ENCODE measurements at places on chromosomes 7 and 10.

DNA sequence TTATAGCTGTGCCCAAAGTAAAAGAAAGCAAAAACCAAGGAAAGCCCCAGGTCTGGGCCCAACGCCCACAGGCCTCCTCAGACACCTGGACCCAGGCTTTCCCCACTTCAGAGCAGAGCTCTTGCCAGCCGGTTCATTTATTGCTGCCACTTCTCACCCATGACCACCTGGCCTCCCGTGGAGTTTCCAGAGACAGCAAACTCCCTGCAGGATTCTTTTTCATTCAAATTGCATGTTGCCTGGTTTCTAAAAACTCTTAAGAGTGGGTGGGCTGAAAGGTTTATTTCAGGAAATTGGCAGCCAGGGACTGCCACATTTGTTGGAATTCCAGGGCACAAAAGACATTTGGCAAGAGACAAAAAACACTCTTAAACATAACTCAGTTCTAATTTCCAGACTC is 4.7 kb downstream of the VOPP1 start:
- DNase-seq, result no peak

GRCh38 chr10:76218035-76218434 is 786.6 kb downstream of the LRMDA start:
- no peak for DNase-seq

GRCh38 chr10:100204370-100204769 is 18.5 kb upstream of the ERLIN1 start:
- DNase-seq, result no peak

GRCh38 chr10:103096130-103096529 is 96.9 kb downstream of the NT5C2 start:
- no peak for DNase-seq

- DNase-seq, result no peak
Measured at GRCh38 chr10:36547965-36548364, 577.4 kb upstream of the ANKRD30A start.

DNA sequence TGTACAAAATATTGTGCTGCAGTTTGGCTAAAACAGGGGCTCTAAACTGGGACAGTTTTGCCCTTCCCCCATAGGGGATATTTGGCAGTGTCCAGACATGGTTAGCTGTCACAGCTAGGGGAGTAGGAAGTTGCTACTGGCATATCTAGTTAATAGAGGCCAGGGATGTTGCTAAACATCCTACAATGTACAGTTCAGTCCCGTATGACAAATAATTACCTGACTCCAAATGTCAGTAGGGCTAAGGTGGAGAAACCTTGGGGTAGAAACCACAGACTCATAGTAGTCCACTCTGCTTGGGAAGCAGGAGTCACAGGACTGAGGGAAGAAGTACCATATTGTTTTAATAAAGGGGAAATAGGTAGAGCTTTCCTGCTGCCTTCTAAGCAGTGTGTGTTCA is 39.8 kb downstream of the WBP1L start:
- no peak for DNase-seq

DNA sequence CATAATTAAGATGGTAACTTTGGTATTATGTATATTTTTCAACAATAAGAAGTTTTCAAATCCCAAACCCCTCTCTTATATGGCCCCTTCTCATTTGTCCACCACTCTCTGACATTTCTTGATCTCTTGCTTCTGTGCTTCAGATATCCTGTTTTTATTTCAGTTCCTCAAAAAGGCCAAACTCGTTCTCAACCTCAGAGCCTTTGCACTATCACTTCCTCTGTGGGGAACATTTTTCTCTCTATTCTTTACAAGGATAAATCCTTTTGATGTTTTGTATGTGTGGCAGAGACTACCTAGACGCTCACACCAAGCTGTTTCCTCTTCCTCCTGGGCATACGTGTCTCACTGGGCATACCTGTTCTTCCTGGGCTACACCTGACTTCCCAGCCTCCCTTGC is 54.2 kb upstream of the FRMD4A start:
- DNase-seq, result no peak
